ENCODE measurements at places on chromosomes 3 and 15. TPM values are rescaled to one million over a fixed set of nuclear protein-coding genes. Genes with fewer than 3 reads are reported as not detected.

The SLCO2A1 gene
- total RNA-seq = not detected

- DNase-seq = no peak
These were observed 84.6 kb downstream of the SLC9A9 start for GRCh38 chr3:143763564-143764162.

GRCh38 chr15:59166601-59167265 lies 39.9 kb upstream of the LDHAL6B start:
- DNase-seq = no peak

The AGBL1 gene
- total RNA-seq = not detected

GRCh38 chr3:15300323-15301078 lies 31.9 kb downstream of the SH3BP5 start:
- no peak for DNase-seq

The LRTM1 gene
- total RNA-seq = not detected

DNA sequence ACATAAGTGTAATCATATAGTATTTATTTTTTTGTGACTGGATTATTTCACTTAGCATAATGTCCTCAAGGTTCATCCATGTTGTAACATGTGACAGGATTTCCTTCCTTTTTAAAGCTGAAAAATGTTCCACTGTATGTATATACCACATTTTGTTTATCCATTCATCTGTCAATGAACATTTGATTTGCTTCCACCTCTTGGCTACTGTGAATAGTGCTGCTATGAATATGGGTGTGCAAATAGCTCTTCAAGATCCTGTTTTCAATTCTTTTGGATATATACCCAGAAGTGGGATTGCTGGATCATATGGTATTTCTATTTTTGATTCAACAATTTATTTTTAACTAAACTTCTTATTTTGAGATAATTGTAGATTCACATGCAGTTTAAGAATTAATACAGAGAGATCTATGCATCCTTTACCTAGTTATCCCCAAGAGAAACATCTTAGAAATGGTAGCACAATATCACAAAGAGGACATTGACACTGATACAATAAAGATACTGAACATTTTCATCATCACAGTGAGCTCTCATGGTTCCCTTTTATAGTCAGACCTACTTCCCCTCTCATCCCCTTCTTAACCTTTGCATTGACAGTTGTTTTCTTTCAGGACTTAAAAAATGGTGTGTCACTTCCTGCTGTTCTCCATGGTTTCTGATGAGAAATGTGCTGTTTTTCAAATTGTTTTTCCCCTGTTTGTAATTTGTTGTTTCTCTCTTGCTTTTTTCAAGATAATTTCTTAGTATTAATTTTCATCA lies 90.1 kb downstream of the SATB1 start:
- DNase-seq = no peak

All from CD8-positive, alpha-beta memory T cell (primary cell).